Left lung (tissue), 14 donors: ENCODE measurements at places on chromosomes 13 and 19.
A peak's percentile ranks its signal among the peaks of the same experiment; 100 is the strongest.

- no peak overlapping the region for H3K27ac ChIP-seq
- no peaks in the 10 kb centered on the region for H3K27me3 ChIP-seq
- no peak overlapping the region for H3K4me3 ChIP-seq
- DNase-seq: no peak
- no peaks in the 10 kb centered on the region for H3K36me3 ChIP-seq
These were observed 900.1 kb downstream of the PCDH9 start for GRCh38 chr13:66329988-66330451.

DNA sequence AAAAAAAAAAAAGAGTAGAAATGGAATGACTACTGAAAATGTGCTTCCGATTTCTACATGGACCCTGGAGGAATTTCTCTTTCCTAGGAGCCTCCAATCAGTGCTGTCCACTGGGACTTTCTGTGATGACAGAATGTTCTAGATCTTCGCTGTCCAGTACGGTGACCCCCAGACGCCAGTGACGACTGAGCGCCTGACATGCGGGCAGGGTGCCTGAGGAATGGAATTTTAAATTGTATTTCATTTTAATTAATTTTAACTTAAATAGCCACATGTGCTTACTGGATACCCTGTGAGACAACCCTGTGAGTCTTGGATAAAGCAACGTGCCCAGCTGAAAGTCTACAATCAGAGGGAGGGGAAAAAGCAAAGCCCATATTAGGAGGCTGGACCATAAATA is 4.1 kb upstream of the TLE6 start:
- H3K27me3 ChIP-seq: no peaks in the 10 kb centered on the region
- peaks cover 84% of the 10 kb centered on the region for H3K4me1 ChIP-seq
- H3K4me3 ChIP-seq: no peak overlapping the region
- H3K27ac ChIP-seq: peak overlapping the region; percentile 85
- no peak for DNase-seq

DNA sequence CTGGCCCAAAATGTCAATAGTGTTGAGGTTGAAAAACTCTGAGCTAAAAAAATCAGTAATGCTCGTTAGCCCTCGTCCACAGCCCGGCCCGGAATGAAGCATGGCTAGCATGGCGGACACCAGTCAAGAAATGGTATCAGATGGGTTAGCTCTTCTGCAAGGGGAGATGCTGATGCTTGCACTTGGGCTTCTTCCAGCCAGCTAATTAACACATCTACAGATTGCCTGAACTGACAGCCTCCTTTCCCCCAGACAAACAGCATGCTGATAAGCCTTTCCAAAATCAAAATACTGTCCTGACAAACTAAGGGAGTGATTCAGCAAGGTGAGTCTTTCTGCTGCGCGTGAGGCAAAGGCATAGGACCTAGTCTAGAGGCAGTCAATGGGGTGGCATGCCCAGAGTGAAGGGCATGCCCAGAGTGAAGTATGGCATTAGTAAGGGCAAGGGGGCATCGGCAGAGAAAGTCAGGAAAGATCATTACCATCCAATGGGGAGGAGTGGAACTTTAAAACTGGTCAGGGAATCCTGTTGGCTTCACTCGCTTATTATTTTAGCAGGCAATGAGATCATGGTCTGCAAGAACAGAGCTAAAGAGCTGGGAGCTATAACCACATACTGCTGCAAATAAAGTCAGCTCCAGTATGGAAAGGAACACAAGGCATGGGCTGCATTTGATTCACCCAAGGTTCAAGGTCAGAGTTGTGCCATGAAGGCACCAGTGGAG is 30.2 kb upstream of the UBE2L5 start:
- no peaks in the 10 kb centered on the region for H3K4me1 ChIP-seq
- H3K27me3 ChIP-seq: no peaks in the 10 kb centered on the region
- DNase-seq: no peak

DNA sequence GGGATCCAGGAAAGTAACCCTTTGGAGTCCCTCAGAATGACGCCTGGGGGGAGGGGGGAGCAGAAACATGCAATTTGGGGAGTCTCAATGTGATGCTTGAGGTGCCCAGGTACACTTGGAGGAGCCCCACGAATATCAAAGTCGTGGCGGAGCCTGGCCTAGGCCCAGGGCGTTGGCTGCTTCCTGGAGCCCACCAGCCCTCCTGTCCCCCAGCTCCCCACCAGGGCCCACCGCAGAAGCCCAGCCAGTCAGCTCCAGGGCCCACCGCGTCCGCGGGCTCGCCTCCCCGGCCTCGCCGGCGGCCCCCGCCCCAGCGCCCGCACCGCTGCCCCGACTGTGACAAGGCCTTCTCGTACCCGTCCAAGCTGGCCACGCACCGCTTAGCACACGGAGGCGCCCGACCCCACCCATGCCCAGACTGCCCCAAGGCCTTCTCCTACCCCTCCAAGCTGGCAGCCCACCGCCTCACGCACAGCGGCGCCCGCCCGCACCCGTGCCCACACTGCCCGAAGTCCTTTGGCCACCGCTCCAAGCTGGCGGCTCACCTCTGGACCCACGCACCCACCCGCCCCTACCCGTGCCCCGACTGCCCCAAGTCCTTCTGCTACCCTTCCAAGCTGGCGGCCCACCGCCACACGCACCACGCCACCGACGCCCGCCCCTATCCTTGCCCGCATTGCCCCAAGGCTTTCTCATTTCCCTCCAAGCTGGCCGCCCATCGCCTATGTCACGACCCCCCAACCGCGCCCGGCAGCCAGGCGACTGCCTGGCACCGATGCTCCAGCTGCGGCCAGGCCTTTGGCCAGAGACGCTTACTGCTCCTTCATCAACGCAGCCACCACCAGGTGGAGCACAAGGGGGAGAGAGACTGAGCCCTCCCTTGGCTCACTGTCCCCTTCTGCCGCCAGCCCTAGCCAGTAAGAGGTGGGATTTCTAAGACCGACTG is 2.1 kb downstream of the ZNF575 start:
- H3K27me3 ChIP-seq: no peaks in the 10 kb centered on the region
- no peaks in the 10 kb centered on the region for H3K4me1 ChIP-seq
- no peaks in the 10 kb centered on the region for H3K36me3 ChIP-seq

- no peak overlapping the region for H3K4me3 ChIP-seq
- no peaks in the 10 kb centered on the region for H3K27me3 ChIP-seq
These were observed 62.9 kb upstream of the SPATA13 start for GRCh38 chr13:24097667-24098066.

DNA sequence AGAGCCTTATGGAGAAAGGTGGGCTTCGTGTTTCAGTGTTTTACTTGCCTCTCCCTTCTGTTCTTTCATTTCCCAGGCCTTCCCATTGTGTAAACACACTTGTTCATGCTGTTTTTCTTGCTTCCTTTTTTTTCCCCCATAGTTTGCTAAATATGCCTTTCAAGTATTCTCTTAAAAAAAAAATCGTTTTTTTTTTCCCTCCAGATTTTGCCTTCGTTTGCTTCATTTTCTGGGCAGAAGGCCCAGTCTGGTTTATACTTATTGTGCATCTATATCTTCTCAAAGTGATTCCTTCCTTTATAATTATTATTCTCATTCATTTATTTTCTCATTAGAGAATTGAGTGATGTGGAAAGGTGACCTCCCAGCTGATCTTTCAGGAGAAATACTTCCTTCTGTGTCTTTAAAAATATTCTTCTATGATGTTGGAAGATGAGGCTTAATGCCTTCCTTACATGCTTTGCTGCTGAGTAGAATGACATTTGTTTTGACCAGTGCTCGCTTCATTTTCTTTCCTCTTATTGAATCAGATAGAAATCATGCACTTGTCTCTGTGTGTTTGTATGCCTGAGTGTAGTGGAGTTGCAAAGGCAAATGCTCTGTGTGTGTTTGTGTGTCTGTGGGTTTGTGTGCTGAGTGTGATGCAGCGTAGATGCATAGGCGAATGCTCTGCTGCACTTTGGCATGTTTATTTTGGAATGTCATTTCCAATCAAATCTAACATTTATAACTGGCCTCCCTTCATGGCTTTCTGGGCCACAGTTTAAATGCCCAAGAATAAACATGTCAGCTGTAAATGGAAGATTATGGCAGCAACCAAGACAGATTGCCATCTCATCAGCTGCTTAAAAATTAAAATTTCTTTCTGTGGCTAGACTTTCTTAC is 591.4 kb downstream of the FGF9 start:
- H3K36me3 ChIP-seq: no peaks in the 10 kb centered on the region
- no peak overlapping the region for H3K4me3 ChIP-seq
- no peaks in the 10 kb centered on the region for H3K4me1 ChIP-seq
- no peak overlapping the region for H3K27ac ChIP-seq
- H3K27me3 ChIP-seq: no peaks in the 10 kb centered on the region

GRCh38 chr19:16509141-16510061 is 13.2 kb downstream of the C19orf44 start:
- no peak overlapping the region for H3K27ac ChIP-seq
- no peak for DNase-seq
- no peak overlapping the region for H3K4me3 ChIP-seq
- peaks cover 52% of the 10 kb centered on the region for H3K36me3 ChIP-seq
- H3K27me3 ChIP-seq: no peaks in the 10 kb centered on the region
- H3K4me1 ChIP-seq: no peaks in the 10 kb centered on the region

DNA sequence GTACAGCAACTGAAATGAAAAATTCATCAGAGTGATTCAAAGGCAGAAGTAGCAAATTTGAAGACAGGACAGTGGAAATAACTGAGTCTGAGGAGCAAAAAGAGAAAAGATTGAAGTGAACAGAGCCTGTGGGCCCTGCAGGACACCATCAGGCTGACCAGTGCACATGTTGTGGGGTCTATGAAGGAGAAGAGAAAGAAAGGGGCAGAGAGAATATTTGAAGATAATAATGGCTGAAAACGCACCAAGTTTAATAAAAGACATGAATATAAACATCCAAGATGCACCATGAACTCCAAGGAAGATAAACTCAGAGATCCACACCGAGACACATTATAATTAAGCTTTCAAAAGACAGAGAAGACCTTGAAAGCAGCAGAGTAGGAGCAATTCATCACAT is 15.4 kb downstream of the ATP4B start:
- no peak overlapping the region for H3K27ac ChIP-seq
- H3K36me3 ChIP-seq: no peaks in the 10 kb centered on the region
- DNase-seq: no peak
- no peak overlapping the region for H3K4me3 ChIP-seq
- H3K4me1 ChIP-seq: peaks cover 6% of the 10 kb centered on the region

GRCh38 chr13:87302931-87303330 is 368.2 kb upstream of the SLITRK5 start:
- H3K27me3 ChIP-seq: no peaks in the 10 kb centered on the region
- no peak for DNase-seq
- H3K4me1 ChIP-seq: no peaks in the 10 kb centered on the region
- H3K36me3 ChIP-seq: no peaks in the 10 kb centered on the region

GRCh38 chr13:76969488-76970365 is 21.4 kb downstream of the ACOD1 start:
- no peaks in the 10 kb centered on the region for H3K27me3 ChIP-seq
- no peaks in the 10 kb centered on the region for H3K4me1 ChIP-seq
- no peak for DNase-seq
- H3K27ac ChIP-seq: no peak overlapping the region
- H3K36me3 ChIP-seq: no peaks in the 10 kb centered on the region
- H3K4me3 ChIP-seq: no peak overlapping the region

DNA sequence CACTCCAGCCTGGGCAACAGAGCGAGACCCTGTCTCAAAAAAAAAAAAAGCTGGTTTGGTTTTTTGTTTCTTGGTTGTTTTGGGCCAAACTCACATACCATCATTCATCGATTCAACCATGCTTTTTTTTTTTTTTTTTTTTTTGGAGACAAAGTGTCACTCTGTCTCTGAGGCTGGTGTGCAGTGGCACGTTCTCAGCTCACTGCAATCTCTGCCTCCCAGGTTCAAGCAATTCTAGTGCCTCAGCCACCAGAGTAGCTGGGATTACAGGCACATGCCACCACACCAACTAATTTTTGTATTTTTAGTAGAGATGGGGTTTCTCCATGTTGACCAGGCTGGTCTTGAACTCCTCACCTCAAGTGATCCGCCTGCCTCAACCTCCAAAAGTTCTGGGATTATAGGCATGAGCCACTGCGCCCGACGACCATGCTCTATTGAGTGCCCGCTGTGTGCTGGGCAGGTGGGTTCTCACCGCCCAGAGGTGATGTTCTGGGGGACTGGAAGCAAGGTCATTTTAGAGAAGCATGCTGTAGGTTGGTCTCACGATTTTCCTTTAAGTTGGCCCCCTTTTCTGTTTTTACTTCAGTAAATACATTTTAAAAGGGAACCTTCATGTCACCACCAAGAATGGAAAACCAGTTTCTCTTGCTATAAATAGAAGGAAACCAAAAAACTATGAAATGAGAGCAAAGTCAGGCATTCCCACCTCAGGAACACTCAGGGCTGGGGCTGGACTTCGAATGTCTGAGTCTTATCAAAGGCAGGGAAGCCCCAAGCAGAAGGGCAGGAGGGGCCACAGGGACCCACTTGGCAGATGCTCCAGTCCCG is 8.3 kb upstream of the JUND start:
- no peaks in the 10 kb centered on the region for H3K27me3 ChIP-seq
- DNase-seq: peak; percentile 44
- no peak overlapping the region for H3K4me3 ChIP-seq
- H3K27ac ChIP-seq: peak overlapping the region; percentile 100

DNA sequence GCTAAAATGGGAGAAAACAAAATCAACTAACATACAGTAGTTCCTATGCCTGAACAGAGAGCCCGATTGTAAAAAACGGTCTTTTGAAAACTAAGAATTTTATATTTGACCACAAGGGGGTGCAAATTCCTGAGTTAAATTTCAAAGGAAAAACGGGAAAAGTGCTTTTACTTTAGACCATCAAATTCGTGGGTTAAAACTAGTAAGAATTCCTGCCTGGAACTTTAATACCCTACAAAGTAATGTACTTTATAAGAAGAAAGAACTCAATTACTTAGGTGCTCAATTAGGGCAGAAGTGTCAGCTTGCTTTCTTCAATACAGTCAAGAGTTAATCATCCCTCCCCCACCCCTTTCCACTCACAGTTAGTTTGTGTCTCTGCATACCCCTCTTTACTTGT is 69.8 kb downstream of the KCNRG start:
- H3K27ac ChIP-seq: no peak overlapping the region
- H3K27me3 ChIP-seq: no peaks in the 10 kb centered on the region
- no peaks in the 10 kb centered on the region for H3K36me3 ChIP-seq
- peaks cover 40% of the 10 kb centered on the region for H3K4me1 ChIP-seq

DNA sequence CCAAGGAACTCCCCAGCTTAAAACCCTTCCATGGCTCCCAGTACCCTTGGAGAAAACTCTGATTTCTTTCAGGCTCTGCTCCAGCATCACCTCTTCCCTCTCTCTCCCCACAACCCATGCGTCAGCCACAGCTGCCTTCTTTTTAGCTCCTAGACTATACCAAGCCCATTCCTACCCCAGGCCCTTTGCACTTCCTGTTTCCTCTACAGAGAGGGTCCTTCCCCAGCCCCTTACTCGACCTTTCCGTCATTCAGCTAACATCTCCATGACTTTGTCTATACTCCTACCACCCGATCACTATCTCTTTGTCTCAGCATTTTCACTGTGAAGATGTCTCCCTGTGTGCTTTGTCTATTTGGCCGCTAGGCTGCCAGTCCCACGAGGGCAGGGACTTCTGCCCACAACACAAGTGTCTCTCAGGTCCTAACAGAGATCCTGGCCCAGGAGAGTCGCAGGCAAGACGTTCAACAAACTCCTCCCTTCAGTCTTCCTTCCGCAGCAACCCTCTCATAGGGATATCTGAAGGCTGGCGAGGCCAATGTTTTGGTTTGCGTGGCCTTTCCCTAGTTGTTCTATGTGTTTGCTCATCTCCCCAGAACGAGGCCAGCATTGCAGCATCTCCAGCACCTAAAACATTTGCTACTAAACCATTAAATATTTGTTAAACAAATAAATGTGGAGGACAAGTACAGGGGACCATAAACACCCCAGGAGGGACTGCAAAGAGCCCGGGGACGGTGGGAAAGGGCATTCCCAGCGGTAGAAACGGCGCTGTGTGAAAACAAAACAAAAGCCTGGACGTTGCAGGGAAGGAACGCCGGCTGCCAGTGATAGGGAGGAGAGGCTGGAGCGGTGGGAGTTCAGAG is 816 bp downstream of the CCNP start:
- peaks cover 71% of the 10 kb centered on the region for H3K27me3 ChIP-seq
- no peak for DNase-seq
- peak overlapping the region; percentile 6 for H3K4me3 ChIP-seq
- peaks cover 13% of the 10 kb centered on the region for H3K4me1 ChIP-seq
